ENCODE measurements at places on chromosomes 5 and 9.
A peak's percentile ranks its signal among the peaks of the same experiment; 100 is the strongest.

- DNase-seq, result no peak
Measured at GRCh38 chr5:22277006-22277405, 576.1 kb downstream of the CDH12 start.

- DNase-seq, result no peak
Measured at GRCh38 chr5:65588694-65589093, 25.6 kb downstream of the PPWD1 start.

GRCh38 chr9:36831381-36832161 lies 202.5 kb downstream of the PAX5 start:
- DNase-seq, result peak; percentile 19

DNA sequence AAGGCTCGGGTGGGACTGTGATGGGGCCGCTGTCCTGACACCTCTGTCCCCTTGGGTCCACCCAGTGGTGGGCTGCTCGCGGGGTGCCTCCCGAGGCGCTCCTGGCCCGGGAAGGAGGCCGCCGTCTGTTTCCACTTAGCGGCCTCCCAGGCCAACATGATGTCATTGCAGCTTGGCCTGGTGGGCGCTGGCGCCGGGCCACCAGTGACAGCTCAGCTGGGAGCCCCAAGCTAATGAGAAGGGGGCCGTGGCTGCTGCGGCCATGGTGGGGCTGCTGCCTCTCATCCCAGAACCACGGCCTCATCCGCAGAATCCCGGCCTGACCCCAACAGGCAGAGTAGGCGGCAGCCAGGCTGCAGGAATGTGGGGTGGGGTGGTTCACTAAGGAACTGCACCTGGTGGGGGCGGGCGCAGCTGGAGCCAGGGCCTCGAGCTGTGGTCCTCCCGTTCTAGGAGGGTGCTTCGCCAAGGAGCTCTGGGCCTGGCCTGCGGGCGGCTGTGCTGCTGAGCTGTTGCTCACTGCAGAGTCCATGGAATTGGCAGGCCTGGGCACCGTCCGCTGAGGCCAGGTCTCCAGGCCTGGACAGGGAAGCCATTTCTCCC lies 123.5 kb upstream of the COL5A1 start:
- no peak for DNase-seq

- DNase-seq, result no peak
Measured at GRCh38 chr5:124300815-124301621, 445.4 kb downstream of the ZNF608 start.

- DNase-seq, result no peak
Measured at GRCh38 chr9:134826336-134827285, 54.0 kb upstream of the FCN2 start.

DNA sequence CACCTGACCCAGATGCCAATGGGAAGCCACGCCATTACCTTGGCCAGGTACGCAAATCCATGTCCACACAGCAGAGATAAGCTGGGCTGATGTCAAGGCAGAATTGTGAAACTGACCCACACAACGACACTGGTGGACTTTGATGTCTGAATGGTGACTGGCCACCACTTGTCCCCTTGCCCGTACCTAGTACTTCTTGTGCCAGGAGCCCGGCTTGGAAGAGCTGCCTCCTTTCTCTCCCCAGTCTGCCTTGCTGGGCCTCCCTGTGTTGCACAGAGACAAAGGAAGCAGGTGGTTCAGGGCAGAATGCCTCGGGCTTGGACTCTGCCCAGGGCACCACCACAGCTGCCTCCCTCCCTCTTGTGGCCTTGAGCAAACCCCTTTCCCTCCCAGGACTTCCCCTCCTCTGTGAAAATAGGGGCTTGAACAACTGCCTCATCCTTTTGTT lies 23.3 kb downstream of the PTGES2 start:
- DNase-seq, result no peak

DNA sequence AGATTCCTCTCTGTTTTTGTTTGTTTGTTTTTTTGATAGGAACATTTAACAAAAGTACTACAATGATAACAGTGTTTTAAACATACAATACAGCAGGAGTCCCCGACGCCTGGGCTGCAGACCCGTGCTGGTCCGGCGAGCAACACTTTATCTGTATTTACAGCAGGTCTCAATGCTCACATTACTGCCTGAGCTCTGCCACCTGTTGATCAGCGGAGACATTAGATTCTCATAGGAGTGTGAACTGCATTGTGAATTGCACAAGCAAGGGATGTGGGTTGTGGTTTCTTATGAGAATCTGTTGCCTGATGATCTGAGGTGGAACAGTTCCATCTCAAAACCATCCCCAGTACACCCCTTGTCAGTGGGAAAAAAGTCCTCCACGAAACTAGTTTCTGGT lies 1068.5 kb upstream of the CDH10 start:
- no peak for DNase-seq

Data from Peyer's patch (tissue), 4 donors.